ENCODE measurements at places on chromosomes 2 and 18.

DNA sequence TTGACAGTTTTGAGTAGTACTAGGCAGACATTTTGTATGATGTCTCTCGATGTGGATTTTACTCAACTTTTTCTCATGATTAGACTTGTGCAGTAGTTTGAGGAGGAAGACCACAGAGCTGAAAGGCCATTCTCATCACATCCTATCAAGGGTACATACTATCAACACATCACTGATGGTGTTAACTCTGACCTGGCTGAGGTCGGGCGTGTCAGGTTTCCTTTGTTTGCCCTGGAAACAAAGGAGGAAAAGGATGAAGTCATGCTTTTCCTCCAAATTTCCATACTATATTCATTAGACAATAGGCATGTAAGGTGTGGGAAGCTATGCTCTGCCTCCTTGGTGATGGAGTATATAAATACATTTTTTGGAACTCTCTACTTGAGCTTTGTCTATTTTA, 211.1 kb downstream of the DSEL start:
- no peak for DNase-seq

GRCh38 chr2:176873403-176873802, 339.2 kb upstream of the HNRNPA3 start:
- no peak for DNase-seq

DNA sequence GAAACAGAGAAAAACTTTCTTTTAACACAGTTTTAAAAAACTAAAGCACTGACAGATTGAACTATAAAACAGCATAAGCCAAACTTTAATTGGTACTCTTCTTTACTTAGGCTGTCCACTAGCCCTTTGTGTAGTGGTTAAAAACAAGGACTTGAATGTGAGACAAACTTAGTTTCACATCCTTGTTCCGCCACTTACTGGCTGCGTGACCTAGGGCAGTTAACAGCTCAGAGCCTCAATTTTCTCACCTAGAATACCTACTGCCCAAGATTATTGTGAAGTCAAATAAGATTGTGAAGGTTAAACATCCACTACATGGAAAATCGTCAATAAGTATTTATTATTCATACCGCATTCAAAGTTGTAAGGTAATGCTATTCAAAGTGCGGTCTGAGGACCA, 2.0 kb downstream of the WDR35 start:
- no peak for DNase-seq

DNA sequence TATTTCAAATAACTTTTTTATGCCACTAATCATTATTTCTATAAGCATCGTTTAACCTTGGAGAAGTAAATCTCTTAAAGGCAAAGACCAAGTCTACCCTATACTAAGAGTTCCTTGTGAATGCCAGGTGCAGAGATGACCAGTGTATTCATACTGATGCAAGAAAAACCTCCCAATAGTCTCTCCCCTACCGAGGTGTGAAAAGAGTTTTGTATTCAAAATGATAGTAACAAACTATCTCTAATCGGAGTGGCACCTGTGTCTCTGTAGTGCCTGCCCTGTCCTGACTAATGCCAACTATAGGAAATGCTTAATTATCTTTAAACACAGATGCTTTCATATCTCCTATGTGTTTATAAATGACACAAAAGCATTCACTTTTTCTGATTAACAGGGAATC, 798.5 kb downstream of the TRIB2 start:
- DNase-seq = no peak

GRCh38 chr18:13159579-13159978, 59.0 kb upstream of the LDLRAD4 start:
- DNase-seq = no peak
